ENCODE measurements at places on chromosomes 13 and 19. TPM values are rescaled to one million over a fixed set of nuclear protein-coding genes. Genes with fewer than 3 reads are reported as not detected.

Gene C1QTNF9B
- 0.58 TPM for polyA plus RNA-seq

Gene IFI30
- polyA plus RNA-seq: 12.0 TPM

Gene KBTBD6
- polyA plus RNA-seq: 20.4 TPM

Gene CGB1
- not detected for polyA plus RNA-seq

Gene ZIK1
- polyA plus RNA-seq: 21.4 TPM

Gene CBY2
- polyA plus RNA-seq: 0.39 TPM

Gene SLITRK5
- 1.9 TPM for polyA plus RNA-seq

Gene SIGLEC12
- polyA plus RNA-seq: 0.20 TPM

Gene PSG3
- 0.31 TPM for polyA plus RNA-seq

Gene IL27RA
- 7.8 TPM for polyA plus RNA-seq

Gene FUT1
- polyA plus RNA-seq: 0.67 TPM

Gene POU4F1
- polyA plus RNA-seq: 0.03 TPM

Gene BCL3
- 16.5 TPM for polyA plus RNA-seq

Gene DACT3
- polyA plus RNA-seq: 28.2 TPM

Gene AKAP8L
- polyA plus RNA-seq: 126 TPM

Gene ZNF540
- 5.0 TPM for polyA plus RNA-seq

Gene CIC
- polyA plus RNA-seq: 48.0 TPM

Gene GZMM
- 0.94 TPM for polyA plus RNA-seq

Measured in left renal pelvis (tissue), 4 donors.